ENCODE measurements at places on chromosomes 3 and 15.

- DNase-seq = no peak
These were observed 341.1 kb downstream of the THSD4 start for GRCh38 chr15:71456362-71456761.

GRCh38 chr3:188270423-188270972 lies 116.5 kb downstream of the LPP start:
- no peak for DNase-seq

- no peak for DNase-seq
These were observed 75.2 kb upstream of the MYZAP start for GRCh38 chr15:57516327-57517029.

- DNase-seq = no peak
These were observed 16.0 kb downstream of the TRAIP start for GRCh38 chr3:49840388-49840787.

DNA sequence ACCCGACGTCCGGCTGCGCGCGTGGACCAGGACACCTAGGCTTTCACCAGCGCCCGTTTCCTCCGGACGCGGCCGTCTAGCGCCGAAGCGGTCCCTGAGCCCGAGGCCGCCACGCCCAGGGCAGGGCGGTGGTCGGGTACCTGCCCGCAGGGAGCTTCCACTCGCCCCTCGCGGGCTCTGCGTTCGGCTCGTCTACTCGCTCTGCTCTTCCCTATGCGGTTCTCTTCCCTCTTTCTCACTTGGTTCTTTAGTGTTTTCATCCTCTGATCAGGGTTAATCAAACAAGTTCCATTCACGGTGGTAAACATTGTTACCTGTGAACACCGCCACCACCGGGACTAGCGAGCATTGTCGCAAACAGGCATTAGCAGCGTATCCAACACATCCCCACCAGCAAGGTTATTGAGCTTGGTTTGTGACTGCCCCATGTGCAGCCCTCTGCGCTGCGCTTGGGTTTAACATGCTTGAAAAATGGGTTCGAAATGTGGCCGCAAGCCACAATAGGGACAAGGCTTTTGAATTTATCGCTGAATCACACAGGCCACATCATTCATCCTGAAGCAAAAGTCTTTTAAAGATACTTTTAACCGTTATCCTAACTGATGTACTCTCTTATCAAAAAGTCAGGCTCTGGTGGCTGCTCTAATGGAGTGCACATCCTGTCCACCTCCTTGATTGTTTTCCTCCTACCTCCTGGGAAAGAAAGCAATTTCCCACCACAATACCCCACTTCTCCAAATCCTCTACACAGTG lies 843 bp upstream of the CD47 start:
- DNase-seq = no peak

DNA sequence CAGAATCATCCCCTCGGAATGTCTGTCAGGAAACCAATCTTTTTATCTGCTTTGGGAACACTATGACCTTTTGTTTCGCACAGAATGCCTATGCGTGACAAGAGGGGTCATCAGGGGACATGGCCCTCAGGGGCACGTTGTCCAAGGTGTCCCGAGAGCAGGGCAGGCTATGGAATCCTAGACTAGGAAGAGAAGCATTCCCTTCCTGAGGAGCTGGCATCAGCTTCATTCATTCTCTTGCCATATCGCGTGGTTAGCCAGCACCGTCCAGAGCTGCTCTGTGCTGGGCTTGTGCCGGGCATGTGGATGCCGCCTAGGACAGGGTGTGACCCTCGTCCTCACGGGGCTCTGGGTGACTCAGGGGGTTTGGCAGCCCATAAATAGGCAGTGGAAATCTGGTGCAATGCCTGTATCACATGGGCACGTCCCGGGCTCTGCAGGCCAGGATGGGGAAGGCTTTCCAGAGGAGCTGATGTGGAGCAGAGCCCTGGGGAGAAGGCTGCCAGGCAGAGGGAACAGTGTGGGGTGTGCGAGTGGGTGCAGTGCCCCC lies 117.8 kb downstream of the TMEM266 start:
- DNase-seq = no peak

DNA sequence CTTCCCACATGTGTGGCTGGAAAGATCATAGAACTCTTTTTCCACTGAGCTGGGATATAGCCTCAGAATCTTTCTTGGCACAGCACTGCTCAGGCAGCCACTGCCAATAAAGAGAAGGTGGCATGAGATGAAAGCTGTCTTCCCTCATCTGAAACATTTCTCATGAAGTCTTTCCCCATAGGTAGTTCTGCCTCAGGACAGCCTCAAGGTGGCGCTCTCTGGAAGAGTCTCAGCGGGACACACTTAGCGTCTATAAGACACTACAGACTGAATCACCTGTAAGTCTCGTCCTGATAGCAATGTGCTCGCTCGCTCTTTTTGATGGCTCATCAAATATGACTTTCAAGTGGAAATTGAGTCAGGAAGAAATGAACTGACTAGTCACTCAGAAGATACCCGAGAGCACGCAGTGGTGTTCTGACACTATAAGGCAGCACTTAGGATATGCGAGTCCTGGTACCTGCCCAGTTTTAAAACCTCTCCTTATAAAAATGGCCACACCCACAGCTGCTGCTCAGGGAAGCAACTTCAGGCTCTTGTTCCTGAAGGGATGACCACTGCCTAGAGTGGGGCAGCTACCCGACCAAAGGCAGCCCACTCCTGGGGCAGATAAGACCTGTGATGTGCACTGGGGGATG lies 269.5 kb downstream of the SUCLG2 start:
- no peak for DNase-seq

- no peak for DNase-seq
These were observed at the start of the genes OSBPL10 and ZNF860 for GRCh38 chr3:31981206-31982181. TSS of gene OSBPL10 (minus strand) at chr3:31981262. CDS start at chr3:31981179, 83 bp downstream. TSS of gene ZNF860 (plus strand) at chr3:31981750. CDS start at chr3:31989080, 7,330 bp downstream.

DNA sequence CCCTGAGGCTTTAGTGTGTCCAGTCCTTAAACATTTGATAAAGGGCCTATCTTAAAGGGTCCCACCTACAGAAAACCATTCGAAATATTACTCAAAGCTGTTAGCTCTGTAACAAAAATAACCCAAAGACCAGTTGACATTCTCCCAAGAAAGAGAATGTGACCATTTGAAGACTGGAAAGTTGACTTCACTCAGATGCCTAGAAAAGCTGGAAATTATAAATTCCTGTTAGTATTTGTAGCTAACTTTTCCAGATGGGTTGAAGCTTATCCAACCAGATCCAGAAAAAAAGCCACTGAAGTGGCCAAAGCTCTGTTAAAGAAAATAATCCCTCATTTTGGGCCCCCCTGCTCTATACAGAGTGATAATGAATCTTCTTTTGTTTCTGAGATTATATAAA lies 408.4 kb downstream of the PLOD2 start:
- DNase-seq = no peak

GRCh38 chr15:65926899-65927298 lies 57.6 kb downstream of the RAB11A start:
- no peak for DNase-seq

- no peak for DNase-seq
These were observed 17.8 kb downstream of the MAPKBP1 start for GRCh38 chr15:41792000-41792637.

GRCh38 chr3:10192953-10193691 lies 28.4 kb downstream of the IRAK2 start:
- no peak for DNase-seq

- DNase-seq = no peak
These were observed 49.1 kb downstream of the TRANK1 start for GRCh38 chr3:36895496-36896409.

DNA sequence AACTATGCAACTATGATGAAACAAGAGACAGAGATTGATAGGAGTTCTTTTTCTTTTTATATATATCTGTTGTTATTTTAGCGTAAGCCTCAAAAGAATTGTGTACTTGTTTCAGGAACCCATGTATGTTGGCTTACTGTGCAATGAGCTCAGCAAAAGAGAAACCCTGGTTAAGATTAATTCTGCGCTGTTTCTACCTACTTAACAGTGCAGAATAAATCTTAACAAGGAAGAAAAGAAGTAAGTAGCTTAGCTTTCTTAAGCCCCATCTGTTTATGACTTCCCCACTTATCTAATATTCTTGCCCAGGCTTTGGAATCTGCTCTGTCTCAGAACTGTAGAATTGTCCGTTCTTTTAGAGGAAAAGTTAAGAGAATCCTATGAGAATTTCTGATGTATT lies 27.4 kb downstream of the ECT2 start:
- no peak for DNase-seq

GRCh38 chr3:16437640-16438039 lies 75.9 kb downstream of the RFTN1 start:
- no peak for DNase-seq

Data from stimulated activated CD8-positive, alpha-beta memory T cell treated with anti-CD3 and anti-CD28 coated beads, Interleukin-4, amount 100 ng/mL, for 4 hours (primary cell).